ENCODE measurements at places on chromosomes 2 and 18.

DNA sequence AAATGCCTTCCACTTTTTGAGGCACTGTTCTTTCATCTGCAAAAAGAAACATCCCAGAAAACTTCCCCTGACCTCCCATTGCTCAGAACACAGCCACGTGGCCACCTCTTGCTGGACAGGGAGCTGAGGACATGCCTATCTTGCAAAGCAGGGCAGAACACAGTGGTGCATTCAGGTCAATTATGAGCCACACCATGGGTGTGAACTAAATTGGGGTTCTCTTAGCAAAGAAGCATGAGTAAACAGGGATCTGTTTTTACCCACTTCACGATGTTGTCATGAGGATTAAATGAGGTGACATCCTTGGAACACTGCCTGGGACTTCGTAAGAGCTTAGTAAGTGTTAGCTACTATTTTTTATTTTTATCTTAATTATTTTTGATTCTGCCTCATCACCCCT lies 25.1 kb downstream of the BMP10 start:
- DNase-seq, result no peak

- DNase-seq, result no peak
Observed at GRCh38 chr18:11944252-11944651, 36.1 kb upstream of the MPPE1 start.

- no peak for DNase-seq
Observed at GRCh38 chr2:226725126-226725860, 74.3 kb downstream of the IRS1 start.

GRCh38 chr18:55522011-55522410 lies 66.0 kb downstream of the TCF4 start:
- no peak for DNase-seq

GRCh38 chr2:64992218-64992617 lies 3.0 kb downstream of the SLC1A4 start:
- no peak for DNase-seq

- no peak for DNase-seq
Observed at GRCh38 chr2:192887337-192887736, 692.6 kb upstream of the TMEFF2 start.

GRCh38 chr2:146981921-146982320 lies 862.9 kb upstream of the ACVR2A start:
- no peak for DNase-seq
